ENCODE measurements at places on chromosomes 2 and 18. TPM values are rescaled to one million over a fixed set of nuclear protein-coding genes. Genes with fewer than 3 reads are reported as not detected.

CDK15 gene
- total RNA-seq, result not detected

DNA sequence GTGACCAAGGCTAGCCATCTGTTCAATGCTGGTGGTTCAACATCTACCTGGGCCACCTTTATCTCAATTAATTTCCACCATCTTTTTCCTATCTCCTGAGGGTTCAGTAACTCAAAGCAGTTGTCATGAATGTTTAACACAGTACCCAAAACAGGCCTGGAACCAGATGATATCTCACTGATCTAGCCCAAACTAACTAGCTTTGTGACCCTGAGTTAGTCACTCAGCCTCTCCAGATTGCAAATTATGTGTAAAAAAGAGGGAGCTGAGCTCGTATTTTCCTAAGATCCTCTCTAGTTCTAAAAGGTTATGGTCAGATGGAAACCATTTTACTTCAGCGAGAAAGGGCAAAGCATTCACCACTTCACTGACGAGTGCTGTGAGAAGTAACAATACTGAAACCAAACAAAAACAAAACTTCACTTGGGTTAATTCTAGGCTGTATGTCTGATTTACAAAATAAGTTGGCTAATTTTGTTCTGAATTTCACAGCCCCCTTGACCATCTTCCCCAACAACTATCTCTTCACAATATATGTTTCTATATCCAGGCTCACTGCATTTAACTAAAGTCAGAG, 14.8 kb downstream of the SPRED2 start:
- no peak for DNase-seq

DNA sequence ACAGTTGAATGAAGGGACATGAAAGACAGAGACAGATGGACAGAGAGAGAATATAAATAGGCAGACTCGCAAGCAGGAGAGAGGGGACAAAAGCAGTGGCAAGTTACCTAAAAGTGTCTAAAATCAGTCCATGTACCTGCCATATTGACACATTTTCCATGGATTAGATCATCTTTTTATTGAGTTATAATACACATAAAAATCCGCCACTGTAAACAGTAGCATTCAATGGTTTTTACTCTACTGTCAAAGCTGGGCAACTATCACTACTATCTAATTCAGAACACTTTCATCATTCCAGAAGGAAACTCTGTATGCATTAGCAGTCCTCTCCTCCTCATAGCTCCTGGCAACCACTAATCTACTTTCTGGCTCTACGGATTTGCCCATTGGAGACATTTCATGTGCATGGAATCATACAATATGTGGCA, 10.1 kb downstream of the CFAP210 start:
- DNase-seq, result no peak

DNA sequence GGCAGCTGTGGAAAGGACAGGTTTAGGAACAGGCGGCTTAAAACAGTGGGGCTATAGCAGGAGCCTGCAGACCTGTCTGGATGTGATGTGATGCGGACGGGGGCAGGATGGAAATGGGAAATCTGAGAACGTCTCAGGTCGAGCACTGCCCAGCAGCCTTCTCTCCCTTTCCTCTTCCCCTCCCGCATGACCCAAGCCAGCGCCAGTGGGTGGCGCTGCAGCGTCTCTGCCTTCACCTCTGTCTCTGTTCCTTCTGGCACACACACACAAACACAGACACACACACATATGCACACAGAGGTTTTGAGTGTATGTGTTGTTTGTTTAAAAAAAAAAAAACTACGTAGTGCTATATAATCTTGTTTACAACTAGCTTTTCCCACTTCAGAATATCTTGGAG, 82.0 kb upstream of the SLC66A3 start:
- DNase-seq, result no peak

DNA sequence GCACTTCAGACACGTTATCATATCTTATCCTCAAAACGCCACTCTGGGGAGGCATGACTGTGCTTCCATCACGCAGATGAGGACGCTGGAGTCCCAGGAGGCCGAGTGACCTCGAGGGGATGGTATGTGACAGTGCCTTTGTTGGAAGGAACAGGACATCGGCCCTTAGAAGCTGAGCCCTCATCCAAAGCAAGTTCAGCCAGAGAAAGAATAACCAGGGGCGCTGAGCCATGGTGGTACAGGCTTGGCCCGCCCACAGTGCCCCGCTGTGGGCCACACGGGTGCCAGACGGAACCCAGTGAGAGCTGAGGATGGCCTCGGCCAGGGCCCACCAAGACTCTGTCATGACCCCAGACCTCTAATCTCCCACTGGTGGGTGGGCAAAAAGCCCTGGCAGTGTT, 31.3 kb downstream of the HS1BP3 start:
- no peak for DNase-seq
